ENCODE measurements at places on chromosomes 16 and 17. TPM values are rescaled to one million over a fixed set of nuclear protein-coding genes. Genes with fewer than 3 reads are reported as not detected.

DNA sequence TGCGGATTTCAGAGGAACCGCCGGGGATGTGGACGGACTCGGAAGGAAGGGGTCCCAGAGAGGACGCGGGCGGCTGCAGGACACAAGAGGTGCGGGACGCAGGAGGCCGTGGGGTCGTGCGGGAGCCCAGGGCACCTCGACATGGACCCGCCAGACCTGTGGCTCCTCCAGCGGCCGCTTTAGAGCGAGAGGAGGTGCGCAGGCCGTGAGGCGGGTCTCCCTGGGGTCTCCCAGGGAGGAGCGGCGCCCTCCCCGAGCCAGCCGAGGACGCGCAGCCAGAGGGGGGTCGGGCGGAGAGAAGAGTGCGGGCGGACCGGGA lies 6.8 kb upstream of the FLYWCH1 start:
- no peak for DNase-seq

GRCh38 chr16:13231365-13231764 lies 330.0 kb downstream of the SHISA9 start:
- no peak for DNase-seq

- no peak for DNase-seq
These were observed 3.6 kb downstream of the GRIN2C start for GRCh38 chr17:74856112-74856511.

Gene RNF135
- 27.1 TPM for total RNA-seq

GRCh38 chr16:57609541-57610401 lies 18.7 kb upstream of the ADGRG1 start:
- no peak for DNase-seq

GRCh38 chr17:19707728-19708221 lies 8.6 kb downstream of the SLC47A2 start:
- no peak for DNase-seq

DNA sequence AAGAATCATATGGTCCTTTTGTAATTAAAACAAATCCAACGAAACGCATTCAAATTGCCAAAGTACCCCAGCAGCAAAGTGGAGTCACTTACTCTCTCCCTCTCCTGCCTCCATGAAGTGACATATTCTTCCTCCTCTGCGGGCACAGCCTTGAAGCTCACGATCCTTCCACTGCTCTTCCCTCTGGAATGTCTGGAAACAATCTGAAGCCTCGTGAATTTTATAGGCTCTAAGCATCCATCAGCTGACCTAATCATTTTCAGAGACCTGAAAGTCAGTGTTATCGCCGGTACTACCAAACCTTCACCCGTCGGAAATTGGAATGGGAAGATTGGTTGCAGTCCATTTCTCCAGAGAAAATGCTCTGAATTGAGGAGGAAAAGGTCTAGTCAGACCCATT lies 134.5 kb upstream of the FOXF1 start:
- no peak for DNase-seq

DNA sequence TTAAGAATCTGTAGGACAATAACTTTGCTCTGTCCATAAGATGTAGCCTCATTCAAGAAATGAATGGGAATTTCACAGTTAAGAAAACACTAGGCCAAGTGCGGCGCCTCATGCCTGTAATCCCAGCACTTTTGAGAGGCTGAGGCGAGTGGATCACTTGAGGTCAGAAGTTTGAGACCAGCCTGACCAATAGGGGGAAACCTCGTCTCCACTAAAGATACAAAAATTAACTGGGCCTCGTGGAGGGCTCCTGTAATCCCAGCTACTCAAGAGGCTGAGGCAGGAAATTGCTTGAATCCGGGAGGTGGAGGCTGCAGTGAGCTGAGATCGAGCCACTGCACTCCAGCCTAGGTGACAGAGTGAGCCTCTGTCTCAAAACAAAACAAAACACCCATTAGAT lies 19.9 kb upstream of the RSL1D1 start:
- DNase-seq: no peak

Gene CDRT15L2
- total RNA-seq: not detected

DNA sequence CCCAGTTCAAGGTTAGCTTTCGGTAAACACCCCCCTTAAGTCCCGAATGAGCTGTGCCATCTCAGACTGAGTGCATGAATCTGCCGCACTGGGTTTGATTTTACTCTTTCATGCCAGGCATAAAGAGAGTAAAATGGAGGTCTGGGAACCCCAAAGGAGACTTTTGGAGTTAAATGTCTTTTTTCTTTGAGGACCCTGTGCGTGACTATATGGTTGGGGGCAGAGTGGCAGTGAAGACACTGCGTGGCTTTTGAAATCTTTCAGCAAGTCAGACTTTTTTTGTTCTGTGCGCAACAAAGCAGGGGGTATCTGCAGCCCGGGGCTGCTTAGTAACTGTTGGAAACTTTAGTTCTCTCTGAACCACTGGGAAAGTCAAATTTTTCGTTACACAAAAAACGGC lies 392.9 kb upstream of the SALL1 start:
- no peak for DNase-seq

DNA sequence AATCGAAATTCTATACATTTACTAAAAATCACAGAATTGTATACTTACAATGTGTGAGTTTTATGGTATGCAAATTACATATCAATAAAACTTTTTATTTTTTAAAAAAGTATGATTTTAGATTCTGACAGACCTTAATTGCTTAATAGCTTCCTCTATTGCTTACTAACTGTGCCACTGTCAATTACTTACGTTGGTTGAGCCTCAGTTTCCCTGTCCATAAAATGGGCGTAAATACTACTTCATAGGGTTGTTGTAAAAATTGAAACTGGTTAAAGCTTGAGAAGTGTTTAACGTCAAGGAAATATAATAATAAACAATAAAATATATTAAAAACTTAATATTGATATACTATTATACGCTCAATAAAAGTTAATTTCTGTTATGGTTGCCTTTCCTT lies 203.4 kb downstream of the SHISA9 start:
- DNase-seq: no peak

Gene KCNG4
- total RNA-seq: not detected

- DNase-seq: no peak
These were observed 16.1 kb upstream of the ADAMTS18 start for GRCh38 chr16:77450790-77451487.

DNA sequence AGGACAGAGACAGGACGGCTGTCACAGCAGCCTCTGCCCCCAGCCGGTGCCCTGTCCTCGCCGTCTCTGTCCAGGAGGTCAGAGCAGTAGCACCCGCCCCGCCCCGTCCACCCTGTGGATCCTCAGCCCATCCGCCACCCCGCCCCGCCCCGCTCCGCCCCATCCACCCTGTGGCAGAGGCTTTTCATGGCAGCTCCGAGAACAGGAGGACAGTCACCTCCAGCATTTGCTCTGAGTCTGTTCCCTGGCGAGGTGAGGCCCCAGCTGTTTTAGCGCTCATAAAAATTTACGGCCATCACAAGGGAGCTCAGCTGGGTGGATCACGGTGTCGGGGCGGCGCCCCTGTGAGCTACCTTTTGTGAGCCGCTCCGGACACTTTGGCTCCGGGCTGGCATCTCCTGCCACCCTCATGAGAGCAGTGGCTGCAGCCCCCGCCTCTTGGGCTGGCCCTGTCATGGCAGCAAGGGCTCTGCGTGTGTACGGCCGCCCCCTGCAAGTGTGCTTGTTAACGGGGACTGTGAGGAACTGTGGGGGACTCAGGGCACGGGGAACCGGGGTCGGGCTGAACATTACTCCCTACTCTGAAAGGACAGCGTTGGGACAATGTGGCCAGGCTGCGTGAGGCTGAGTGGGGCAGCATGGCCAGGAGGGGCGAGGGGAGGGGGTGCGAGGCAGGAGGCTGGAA lies 32.3 kb upstream of the GNG13 start:
- no peak for DNase-seq
